CD4-positive, alpha-beta T cell treated with Interleukin-4 for 4 hours (primary cell): ENCODE measurements at places on chromosomes 1 and 21.

GRCh38 chr1:92739669-92740524 lies 45.0 kb downstream of the EVI5 start:
- DNase-seq = no peak

DNA sequence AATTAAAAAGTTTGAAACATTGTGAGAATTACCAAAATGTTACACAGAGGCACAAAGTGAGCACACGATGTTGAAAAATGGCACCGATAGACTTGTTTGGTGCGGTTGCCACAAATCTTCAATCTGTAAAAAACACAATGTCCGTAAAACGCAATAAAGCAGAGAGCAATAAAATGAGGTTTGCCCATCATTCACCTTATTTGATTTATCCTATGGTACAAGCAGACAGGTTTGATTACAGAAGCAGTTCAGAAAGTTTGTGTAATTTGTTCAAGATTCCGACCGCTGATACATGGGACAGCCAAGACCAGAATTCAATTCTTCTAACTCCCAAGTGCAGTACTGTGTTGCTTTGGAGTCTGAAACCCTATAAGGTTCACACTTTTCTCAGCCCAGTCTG lies 318.3 kb upstream of the PROX1 start:
- DNase-seq = no peak

GRCh38 chr1:7688659-7689058 lies 82.4 kb upstream of the VAMP3 start:
- no peak for DNase-seq

- peak; percentile 32 for DNase-seq
Observed at GRCh38 chr1:93447481-93448291, at the start of gene FNBP1L. Gene FNBP1L, plus strand, starts transcription at chr1:93448118. Its CDS starts 164 bp downstream, at chr1:93448282.

DNA sequence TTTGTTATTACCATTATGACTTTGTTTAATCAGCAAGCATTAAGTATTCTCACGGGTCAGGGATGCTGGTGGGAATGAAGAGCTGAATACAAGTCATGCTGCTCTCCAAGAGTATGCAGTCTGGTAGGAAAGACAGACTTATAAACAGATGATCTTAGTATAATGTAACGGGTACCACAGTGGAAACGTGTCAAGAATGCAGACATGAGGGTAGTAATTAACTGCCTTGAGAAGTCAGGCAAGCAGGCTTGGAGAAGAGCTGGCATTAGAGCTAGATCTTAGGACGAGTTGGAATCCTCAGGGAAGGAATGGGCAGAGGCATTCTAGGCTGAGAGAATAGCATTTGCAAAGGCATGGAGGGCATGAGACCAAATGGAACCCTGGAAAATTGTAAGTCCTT lies 19.7 kb downstream of the FAM76A start:
- DNase-seq = no peak

DNA sequence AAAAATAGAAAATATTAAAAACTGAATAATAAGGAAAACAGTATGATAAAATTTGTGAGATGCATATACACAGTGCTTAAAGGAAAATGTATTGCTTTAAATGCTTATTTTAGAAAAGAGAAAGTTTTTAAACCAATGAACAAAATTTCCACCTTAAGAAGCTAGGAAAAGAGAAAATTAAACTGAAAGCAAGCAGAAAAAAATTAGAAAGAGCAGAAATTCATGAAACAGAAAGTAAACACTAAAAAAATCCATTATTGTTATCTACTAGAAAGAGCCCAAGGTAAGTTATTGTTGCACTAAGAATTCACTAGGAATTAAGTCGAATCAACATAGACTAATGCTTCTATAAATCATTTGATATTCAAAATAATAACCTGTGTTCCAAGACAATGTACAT lies 67.7 kb downstream of the PIK3R3 start:
- no peak for DNase-seq

DNA sequence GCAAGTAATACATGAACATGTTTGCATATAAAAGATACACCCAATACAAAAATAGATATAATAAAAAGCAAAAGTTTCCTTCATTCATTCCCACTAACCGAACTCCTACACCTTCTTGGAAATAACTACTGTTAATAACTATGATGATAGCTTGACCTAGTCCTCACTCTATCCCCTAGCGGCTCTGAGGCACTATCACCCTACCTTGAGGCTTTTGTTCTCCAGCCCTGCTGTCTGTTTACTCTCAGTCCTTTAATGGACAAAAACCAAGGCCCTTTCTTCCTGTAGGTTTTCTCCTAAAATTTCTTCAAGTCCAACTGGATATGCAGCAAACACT lies 186.6 kb downstream of the SLC35F3 start:
- no peak for DNase-seq

GRCh38 chr1:110426854-110427253 lies 19.4 kb upstream of the LAMTOR5 start:
- DNase-seq = no peak

- DNase-seq = no peak
Observed at GRCh38 chr1:15075817-15076216, 77.7 kb upstream of the TMEM51 start.

- peak; percentile 93 for DNase-seq
Observed at GRCh38 chr1:198669023-198669698, 30.3 kb downstream of the PTPRC start.

DNA sequence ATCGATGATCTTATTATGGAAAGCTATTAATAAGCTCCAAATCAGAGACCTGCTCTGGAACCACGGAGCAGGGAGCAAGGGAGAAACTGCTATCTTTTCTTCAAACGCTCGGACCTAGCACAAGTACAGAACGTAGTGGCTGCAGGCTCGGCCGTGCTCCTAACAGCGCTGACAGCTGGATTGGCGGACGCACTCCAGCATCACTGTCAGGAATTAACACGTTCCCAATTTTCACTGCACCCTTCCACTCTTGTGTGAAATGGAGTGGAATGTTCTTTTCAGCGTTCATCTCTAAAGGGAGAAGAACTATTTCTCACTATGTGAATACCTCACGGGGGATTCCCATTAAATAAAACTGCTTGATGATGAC lies 106.9 kb downstream of the ZNF281 start:
- DNase-seq = no peak

- DNase-seq = no peak
Observed at GRCh38 chr1:23416964-23417363, 7.6 kb downstream of the TCEA3 start.

DNA sequence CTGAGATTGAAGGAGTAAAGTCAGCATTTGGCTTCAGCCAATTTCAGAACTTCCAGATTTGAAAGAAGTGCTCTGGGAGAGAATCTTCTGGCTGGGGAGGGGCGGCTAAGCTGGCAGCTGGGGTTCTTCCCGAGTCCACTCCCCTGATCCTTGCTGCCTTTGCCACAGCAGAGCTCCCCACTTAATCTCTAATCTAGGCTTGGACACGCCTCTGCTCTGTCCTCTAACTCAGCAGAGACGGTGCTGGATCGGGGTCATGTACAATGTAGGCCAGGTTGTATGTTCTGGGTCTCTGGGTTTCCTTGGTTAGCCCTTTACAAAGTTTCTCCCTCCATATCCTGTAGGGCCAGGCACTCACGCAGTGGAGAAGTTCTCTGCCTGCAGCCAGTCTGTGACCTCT lies 10.1 kb upstream of the GSTM3 start:
- DNase-seq = no peak

DNA sequence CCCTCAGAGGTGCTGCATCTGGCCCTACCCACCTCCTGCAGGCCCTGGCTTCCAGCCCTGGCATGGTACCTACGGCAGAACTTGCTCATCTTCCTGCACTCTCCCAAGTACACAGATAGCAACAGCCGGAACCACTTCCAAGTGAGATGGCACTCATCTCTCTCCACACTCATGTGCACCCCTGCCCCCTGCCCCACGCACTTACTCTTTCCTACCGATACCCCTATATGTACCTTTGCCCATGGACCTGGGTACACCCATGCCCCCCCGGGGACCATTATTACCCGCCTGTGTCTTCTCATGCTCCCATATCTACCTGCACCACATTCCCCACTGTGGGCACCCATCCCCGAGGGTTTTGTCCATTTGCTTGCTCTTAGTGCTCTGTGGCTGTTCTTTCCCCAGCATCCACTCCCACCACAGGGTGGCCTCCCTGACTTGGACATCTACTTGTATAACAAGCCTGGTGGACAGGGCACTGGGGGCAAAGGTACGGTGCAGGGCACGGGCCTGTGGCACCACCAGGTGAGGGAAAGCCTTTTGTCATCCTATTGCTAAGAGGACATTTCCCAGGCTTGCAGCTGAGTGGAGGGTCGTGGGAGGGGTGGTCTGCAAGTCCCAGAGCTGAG lies 14.7 kb downstream of the HYI start:
- DNase-seq = no peak

- no peak for DNase-seq
Observed at GRCh38 chr1:150568594-150568966, 10.8 kb downstream of the MCL1 start.

- DNase-seq = no peak
Observed at GRCh38 chr1:41417746-41418145, 56.5 kb downstream of the FOXO6 start.

GRCh38 chr1:111769517-111770146 lies 13.9 kb downstream of the DDX20 start:
- peak; percentile 69 for DNase-seq

GRCh38 chr21:38918607-38919346 lies 113.0 kb downstream of the ETS2 start:
- no peak for DNase-seq

DNA sequence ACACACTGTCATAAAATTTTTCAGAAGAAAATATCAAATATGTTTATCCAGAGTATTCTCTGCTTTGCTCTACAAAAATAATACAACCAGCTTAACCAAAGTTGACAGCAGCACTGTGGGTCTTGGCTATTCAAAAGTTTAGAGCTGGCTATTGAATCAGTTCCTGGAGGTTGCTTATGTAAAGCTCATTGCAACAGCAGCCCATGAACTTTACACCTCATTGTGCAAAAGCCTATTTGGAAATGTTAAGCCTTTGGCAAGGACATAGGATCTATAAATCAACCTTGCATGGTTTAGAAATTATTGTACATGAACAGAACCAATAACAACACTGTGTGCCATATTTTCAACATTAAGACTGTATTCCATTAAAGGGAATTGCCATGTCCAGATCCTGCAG lies 714.9 kb downstream of the ADGRL2 start:
- DNase-seq = no peak

DNA sequence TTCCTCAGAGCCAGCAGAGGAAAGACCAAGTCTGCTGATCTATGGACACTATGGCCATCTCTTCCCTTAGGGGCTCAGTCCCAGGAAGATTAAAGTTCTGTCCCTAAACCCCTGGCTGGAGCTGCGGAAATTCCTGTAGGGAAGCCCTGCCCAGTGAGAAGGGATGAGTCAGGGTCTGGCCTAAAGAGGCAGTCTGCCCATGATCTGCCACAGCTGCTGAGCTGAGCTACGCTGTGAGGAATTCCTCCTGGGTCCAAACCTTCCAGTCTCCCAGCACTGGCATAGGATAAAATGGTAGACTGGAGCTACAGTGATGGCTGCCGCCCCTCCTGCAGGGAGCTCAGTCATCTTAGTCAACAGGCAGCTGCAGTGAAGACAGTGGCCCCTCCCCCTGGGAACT lies 213.7 kb downstream of the BRINP2 start:
- DNase-seq = no peak

DNA sequence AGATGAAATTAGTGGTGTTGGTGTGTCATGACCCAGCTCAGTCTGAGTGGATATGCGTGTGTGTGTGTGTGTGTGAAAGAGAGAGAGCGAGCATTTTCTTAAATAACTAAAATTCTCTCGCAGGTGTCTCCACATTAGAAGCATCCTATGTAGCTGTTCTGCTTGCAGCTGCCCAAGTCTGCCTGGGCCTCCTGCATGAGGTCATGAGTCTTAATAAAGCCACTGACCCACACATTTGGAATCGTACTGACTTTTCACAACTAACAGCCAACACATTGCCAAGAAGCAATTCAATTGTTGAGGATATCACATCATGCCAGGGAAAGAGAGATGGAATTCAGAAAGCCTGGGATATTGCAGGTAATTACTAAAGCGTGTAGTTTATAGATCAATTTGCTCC lies 238.2 kb upstream of the AJAP1 start:
- no peak for DNase-seq

DNA sequence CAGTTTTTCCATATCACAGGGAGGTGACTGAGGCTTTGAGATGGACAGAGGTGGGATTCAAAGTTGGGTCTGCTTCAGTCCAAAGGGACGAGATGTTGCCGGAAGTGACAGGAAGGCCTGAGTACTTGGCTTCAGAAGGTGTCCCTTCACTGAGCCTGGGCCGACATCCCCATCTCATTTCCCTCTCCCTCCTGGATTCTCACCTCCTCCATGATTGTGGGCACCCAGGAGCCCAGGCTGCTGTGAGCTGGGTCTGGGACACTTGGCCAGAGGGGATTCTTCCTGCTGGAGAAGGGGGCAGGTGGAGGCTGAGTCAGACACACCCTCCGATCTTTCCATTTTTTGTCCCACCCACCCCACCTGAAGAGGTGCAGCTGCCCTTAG lies 2.8 kb upstream of the MRPS15 start:
- DNase-seq = no peak

DNA sequence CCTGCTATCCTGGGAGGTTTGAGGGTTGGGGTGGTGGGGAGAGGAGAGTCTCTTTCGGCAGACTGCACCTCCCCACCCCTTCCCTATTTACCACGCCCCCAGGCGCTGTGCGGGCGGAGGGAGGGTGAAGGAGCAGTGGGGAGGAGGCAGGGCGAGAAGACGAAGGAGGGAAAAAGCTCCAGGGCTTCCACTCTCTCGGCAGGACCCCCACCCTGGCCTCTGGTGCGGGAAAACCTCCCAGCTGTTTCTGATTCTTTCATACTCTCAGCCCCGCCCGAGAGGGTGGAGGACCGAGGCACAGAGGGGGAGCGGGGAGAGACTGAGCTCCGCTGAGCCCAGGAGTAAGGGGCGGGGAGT lies 866 bp upstream of the WNT2B start:
- DNase-seq = peak; percentile 6

GRCh38 chr21:35333831-35334618 lies 284.9 kb upstream of the RUNX1 start:
- no peak for DNase-seq

- no peak for DNase-seq
Observed at GRCh38 chr1:26281091-26281958, 1.4 kb downstream of the SH3BGRL3 start.

GRCh38 chr1:226741009-226741408 lies 1.9 kb upstream of the ITPKB start:
- DNase-seq = no peak

- no peak for DNase-seq
Observed at GRCh38 chr1:184118046-184118445, 66.5 kb downstream of the TSEN15 start.

- no peak for DNase-seq
Observed at GRCh38 chr1:22176258-22176657, 33.4 kb upstream of the WNT4 start.

DNA sequence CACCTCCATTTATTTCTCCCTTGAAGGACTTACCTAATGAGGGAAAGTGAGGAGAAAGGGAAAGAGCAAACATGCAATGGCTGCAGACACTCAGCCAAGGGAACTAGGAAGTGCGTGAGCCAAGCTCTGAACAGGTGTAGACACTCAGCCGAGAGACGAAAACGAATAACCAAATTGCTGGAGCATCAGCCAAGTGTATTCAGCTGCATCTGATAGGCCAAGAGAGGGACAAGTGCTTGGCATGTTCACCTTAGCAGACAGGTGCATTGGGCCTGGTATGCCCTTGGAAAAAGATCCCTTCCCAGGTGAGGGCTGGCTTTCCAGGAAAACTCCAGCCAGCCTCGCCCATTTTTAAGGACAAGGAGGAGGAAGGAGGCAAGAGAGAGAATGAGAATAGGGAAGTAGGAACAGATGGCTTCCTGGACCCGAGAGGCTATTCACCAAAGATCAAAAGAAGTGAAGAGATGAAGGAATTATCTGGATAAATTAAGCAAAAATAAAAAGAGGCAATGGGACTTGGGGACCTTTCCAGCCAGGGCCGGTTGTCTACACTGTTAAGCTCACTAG lies 184.7 kb downstream of the TOMM20 start:
- DNase-seq = no peak
